Osteocyte (in vitro differentiated cells): ENCODE measurements at places on chromosomes 4 and X. TPM values are rescaled to one million over a fixed set of nuclear protein-coding genes. Genes with fewer than 3 reads are reported as not detected.

DNA sequence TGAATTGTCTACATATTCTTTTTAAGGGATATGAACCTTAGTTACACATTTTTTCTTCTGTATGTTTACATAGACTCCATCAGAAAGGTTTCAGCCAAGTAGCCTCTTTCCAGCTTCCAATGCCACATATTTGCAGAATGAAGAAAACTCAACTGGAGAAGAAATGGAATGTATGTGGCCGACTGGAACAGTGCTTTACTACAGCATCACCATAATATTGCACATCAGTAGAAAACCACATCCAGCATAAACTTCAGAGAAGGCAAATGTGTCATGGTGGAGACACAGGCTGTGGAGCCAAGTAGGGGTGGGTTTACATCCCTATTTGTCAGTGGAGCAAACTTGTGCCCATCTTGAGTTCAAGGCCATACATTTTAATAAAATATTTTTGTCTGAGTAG is 204.8 kb upstream of the LDB2 start:
- H3K36me3 ChIP-seq, result no peaks in the 10 kb centered on the region
- no peak overlapping the region for H3K4me3 ChIP-seq
- H3K27ac ChIP-seq, result no peak overlapping the region
- no peaks in the 10 kb centered on the region for H3K4me1 ChIP-seq

GRCh38 chr4:142549726-142550463 is 296.2 kb downstream of the INPP4B start:
- no peak for DNase-seq
- no peak overlapping the region for H3K27ac ChIP-seq
- no peaks in the 10 kb centered on the region for H3K27me3 ChIP-seq
- H3K36me3 ChIP-seq, result no peaks in the 10 kb centered on the region
- no peak overlapping the region for H3K4me3 ChIP-seq
- H3K4me1 ChIP-seq, result peaks cover 5% of the 10 kb centered on the region

DNA sequence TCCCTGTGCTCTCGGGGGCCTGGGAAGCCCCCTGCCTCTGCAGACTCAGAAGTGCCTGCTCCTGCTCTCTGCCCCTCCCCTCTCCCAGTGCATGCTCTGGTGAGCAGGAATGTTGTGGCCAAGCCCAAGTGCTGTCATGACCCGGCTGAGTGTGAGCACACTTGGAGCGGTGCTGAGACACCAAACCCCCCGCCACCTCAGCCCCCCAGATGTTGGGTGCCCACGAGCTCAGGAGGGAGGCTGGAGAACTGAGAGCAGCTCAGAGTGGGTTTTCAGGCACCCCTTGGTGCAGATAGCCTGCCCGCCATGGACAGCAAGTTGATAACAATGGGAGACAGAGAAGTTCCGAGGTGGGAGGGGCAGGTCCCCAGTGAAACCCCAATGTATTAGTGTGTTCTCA is 477.4 kb downstream of the ACTRT1 start:
- no peaks in the 10 kb centered on the region for H3K27me3 ChIP-seq
- no peaks in the 10 kb centered on the region for H3K36me3 ChIP-seq
- no peak overlapping the region for H3K4me3 ChIP-seq
- no peak for DNase-seq
- no peaks in the 10 kb centered on the region for H3K4me1 ChIP-seq
- H3K27ac ChIP-seq, result no peak overlapping the region

S100P gene
- not detected in 2 replicates for total RNA-seq

DNA sequence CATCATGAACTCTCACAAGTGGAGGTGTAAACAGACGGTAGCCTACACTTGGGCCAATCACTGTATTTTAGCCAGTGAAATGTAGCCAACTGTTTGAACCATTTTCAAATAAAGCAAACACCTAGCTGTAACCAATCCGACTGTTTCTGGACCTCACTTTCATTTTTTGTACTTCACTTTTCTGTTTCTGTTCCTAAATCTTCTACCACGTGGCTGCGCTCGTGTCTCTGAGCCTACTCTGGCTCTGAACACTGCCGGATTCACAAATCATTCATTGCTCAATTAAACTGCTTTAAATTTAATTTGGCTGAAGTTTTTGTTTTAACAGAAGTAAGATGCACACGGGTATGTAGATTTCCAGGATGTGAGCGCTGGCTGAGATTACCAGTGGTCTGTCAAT is 319.1 kb downstream of the RAPGEF2 start:
- no peak overlapping the region for H3K4me3 ChIP-seq
- H3K4me1 ChIP-seq, result peaks cover 1% of the 10 kb centered on the region
- H3K27ac ChIP-seq, result no peak overlapping the region
- H3K36me3 ChIP-seq, result no peaks in the 10 kb centered on the region
- no peaks in the 10 kb centered on the region for H3K27me3 ChIP-seq
- no peak for DNase-seq

DNA sequence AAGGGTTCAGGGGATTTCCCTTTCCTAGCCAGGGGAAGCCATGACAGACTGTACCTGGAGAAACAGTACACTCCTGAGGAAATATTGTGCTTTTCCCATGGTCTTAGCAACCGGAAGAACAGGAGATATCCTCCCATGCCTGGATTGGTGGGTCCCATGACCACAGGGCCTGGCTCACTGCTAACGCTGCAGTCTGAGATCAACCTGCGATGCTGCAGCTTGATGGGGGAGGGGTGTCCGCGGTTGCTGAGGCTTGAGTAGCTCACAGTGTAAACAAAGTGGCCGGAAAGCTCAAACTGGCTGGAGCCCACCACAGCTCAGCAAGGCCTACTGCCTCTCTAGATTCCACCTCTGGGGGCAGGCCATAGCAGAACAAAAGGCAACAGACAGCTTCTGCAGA is 819.5 kb downstream of the TECRL start:
- H3K27ac ChIP-seq, result no peak overlapping the region
- DNase-seq, result no peak
- no peak overlapping the region for H3K4me3 ChIP-seq
- H3K4me1 ChIP-seq, result no peaks in the 10 kb centered on the region
- no peaks in the 10 kb centered on the region for H3K27me3 ChIP-seq

- H3K4me3 ChIP-seq, result no peak overlapping the region
- H3K4me1 ChIP-seq, result no peaks in the 10 kb centered on the region
- no peak overlapping the region for H3K27ac ChIP-seq
- no peak for DNase-seq
- peaks cover 12% of the 10 kb centered on the region for H3K27me3 ChIP-seq
- H3K36me3 ChIP-seq, result no peaks in the 10 kb centered on the region
These were observed 3.7 kb downstream of the IL13RA2 start for GRCh38 chrX:115013705-115014104.

MAGEE2 gene
- total RNA-seq, result not detected in 2 replicates

DNA sequence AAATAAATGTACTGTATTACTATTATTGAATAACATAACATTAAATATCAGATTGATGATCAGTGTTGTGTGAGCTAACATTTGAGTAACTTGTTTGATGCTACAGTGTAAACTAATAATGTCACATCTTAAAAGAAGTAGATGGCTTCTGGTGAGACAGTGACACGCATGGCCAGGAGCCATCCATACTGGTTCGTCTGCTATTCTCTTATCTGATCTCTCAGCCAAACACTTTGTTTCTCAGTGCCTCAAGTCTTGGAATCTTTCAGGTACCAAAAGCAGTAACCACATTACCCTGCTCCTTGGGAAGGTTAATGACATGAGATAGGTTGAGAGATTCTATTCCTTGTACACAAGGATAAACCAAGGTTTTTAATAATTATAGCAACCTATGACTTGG is 198.1 kb upstream of the IGFBP7 start:
- H3K27ac ChIP-seq, result no peak overlapping the region
- no peak overlapping the region for H3K4me3 ChIP-seq
- no peaks in the 10 kb centered on the region for H3K4me1 ChIP-seq
- H3K36me3 ChIP-seq, result no peaks in the 10 kb centered on the region
- no peak for DNase-seq
- peaks cover 48% of the 10 kb centered on the region for H3K27me3 ChIP-seq

DNA sequence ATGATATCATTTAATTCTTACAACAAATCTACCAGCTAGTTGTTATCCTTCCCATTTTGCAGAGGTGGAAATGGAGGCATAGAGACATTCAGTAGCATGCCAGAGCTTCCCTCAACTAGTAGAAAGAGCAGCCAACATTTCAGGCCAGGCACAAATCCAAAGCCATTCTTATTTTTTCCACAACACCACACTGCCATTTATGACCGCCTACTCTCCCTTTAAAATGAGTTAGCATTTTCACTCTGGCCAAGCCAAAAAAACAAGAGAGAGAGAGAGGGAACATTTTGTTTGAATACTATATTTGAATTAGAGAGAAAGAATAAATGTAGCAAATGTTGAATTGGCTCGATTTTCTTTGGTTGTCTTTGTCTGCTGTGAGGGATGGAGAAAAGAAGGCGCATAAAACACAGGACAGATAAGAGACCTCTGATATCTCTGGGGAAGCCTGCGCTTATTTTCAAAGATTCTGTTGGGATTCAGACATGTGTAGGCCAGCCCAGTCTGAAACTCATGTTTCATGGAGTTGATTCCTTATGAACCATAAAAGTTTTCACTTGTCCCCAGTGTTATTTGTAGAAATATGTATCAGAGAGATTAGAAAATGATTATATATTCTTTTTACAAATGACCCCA is 265.7 kb downstream of the RAB28 start:
- no peaks in the 10 kb centered on the region for H3K27me3 ChIP-seq
- H3K27ac ChIP-seq, result no peak overlapping the region
- no peak for DNase-seq
- H3K4me3 ChIP-seq, result no peak overlapping the region

LNX1 gene
- 0.24 and 0.44 TPM in 2 replicates for total RNA-seq

- DNase-seq, result no peak
- no peak overlapping the region for H3K27ac ChIP-seq
- H3K4me1 ChIP-seq, result peaks cover 41% of the 10 kb centered on the region
- H3K4me3 ChIP-seq, result no peak overlapping the region
These were observed 4.3 kb downstream of the IL15 start for GRCh38 chr4:141640696-141641095.

DNA sequence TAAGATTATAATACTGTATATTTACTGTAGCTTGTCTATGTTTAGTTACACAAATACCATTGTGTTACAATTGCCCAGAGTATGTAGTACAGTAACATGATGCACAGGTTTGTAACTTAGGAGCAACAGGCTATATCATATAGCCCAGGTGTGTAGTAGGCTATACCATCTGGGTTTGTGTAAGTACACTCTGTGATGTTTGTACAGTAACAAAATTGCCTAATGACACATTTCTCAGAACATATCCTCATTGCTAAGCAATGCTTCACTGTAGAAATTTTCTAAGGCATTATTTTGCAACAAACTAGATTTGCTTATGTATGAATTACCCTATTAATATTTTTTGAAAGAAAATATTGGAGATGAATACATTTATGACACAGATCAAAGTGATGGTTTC is 1390.9 kb downstream of the C4orf33 start:
- no peak overlapping the region for H3K4me3 ChIP-seq
- H3K4me1 ChIP-seq, result peaks cover 25% of the 10 kb centered on the region
- H3K27me3 ChIP-seq, result no peaks in the 10 kb centered on the region
- H3K27ac ChIP-seq, result no peak overlapping the region

- H3K27me3 ChIP-seq, result no peaks in the 10 kb centered on the region
- H3K36me3 ChIP-seq, result no peaks in the 10 kb centered on the region
- no peak overlapping the region for H3K4me3 ChIP-seq
These were observed 612.6 kb downstream of the STPG2 start for GRCh38 chr4:97530676-97531075.

GRCh38 chrX:20147561-20147960 is 5.9 kb upstream of the EIF1AX start:
- H3K36me3 ChIP-seq, result no peaks in the 10 kb centered on the region

- H3K36me3 ChIP-seq, result peaks cover 6% of the 10 kb centered on the region
- DNase-seq, result no peak
- no peaks in the 10 kb centered on the region for H3K4me1 ChIP-seq
- no peak overlapping the region for H3K4me3 ChIP-seq
These were observed 15.9 kb downstream of the HMGB2 start for GRCh38 chr4:173318240-173318639.

SLC10A3 gene
- total RNA-seq, result 20.6 and 22.4 TPM in 2 replicates

VCX3B gene
- not detected in 2 replicates for total RNA-seq

GRCh38 chrX:51743179-51743957 is at the start of gene GSPT2:
TSS of gene GSPT2 (plus strand) at chrX:51743442. CDS start at chrX:51743627, 185 bp downstream.
- peaks cover 12% of the 10 kb centered on the region for H3K4me1 ChIP-seq
- DNase-seq, result peak; percentile 87
- H3K4me3 ChIP-seq, result peak within 1 kb of the TSS; percentile 81
- peaks cover 16% of the 10 kb centered on the region for H3K36me3 ChIP-seq
- peaks cover 2% of the 10 kb centered on the region for H3K27me3 ChIP-seq

DCLK2 gene
- total RNA-seq, result 12.6 and 14.1 TPM in 2 replicates

DNA sequence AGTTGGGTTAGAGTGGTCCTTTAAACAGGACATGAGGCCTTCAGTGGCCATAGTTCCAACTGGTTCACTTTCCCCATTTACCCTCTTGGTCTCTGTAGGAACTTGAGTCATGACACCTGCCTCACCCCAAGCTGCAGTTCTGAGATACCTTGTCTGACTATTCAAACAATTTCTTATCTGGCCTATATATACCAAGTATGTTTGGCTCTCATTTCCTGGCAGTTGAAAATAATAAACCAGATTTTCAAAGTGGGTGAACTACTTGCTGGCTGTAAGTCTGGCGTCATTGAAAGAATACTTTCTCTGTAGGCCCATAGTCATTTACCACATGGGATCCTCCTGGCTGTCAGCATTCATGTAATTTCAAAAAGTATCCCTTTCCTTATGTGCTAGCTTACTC is 228.8 kb downstream of the SHROOM3 start:
- DNase-seq, result no peak
- H3K27me3 ChIP-seq, result no peaks in the 10 kb centered on the region
- H3K36me3 ChIP-seq, result no peaks in the 10 kb centered on the region

DNA sequence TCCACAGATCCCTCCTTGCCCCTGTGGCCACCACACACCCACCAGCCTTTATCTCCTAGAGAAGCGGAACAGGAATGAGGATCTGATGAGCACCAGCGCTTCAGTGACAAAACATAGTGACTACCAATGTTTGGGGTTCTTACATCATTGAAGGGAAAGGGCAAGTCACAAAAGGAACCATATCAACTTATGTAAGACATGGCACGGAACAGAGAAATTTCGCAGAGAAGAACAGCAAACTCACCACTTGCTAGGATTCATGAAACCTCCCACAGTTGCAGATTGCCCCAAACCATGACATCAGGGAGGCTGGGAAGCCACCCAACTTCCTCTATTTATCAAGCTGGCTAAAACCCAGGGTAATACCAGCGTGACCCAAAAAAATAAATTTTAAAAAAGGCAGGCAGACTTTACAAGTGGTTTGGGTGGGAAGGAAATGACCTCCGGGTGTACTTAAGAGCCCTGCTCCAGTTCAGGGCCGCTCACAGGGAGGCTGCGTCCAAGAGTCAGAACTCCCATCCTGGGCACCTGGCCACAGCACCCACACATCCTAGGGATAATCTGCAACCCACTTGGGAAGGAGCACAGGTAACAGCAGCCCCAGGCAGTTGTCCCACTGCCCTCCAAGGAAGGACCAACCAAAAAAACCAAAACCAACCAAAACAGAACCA is 36.0 kb downstream of the ADGRG2 start:
- no peaks in the 10 kb centered on the region for H3K27me3 ChIP-seq
- no peak overlapping the region for H3K4me3 ChIP-seq
- no peak overlapping the region for H3K27ac ChIP-seq
- no peaks in the 10 kb centered on the region for H3K4me1 ChIP-seq
- DNase-seq, result no peak
- no peaks in the 10 kb centered on the region for H3K36me3 ChIP-seq

- no peak overlapping the region for H3K4me3 ChIP-seq
- DNase-seq, result no peak
- no peak overlapping the region for H3K27ac ChIP-seq
- H3K36me3 ChIP-seq, result no peaks in the 10 kb centered on the region
These were observed 27.5 kb downstream of the LNX1 start for GRCh38 chr4:53563824-53564223.

GRCh38 chrX:138026211-138026610 is 460.3 kb downstream of the ZIC3 start:
- H3K4me1 ChIP-seq, result no peaks in the 10 kb centered on the region
- H3K27ac ChIP-seq, result no peak overlapping the region
- no peaks in the 10 kb centered on the region for H3K27me3 ChIP-seq
- no peak overlapping the region for H3K4me3 ChIP-seq
- no peaks in the 10 kb centered on the region for H3K36me3 ChIP-seq
